Stimulated activated CD4-positive, alpha-beta T cell treated with anti-CD3 and anti-CD28 coated beads, Interleukin-15, amount 100 ng/mL, for 48 hours (primary cell): ENCODE measurements at places on chromosomes 11 and 22.

- no peak for DNase-seq
These were observed 18.9 kb downstream of the ARVCF start for GRCh38 chr22:19997561-19998231.

DNA sequence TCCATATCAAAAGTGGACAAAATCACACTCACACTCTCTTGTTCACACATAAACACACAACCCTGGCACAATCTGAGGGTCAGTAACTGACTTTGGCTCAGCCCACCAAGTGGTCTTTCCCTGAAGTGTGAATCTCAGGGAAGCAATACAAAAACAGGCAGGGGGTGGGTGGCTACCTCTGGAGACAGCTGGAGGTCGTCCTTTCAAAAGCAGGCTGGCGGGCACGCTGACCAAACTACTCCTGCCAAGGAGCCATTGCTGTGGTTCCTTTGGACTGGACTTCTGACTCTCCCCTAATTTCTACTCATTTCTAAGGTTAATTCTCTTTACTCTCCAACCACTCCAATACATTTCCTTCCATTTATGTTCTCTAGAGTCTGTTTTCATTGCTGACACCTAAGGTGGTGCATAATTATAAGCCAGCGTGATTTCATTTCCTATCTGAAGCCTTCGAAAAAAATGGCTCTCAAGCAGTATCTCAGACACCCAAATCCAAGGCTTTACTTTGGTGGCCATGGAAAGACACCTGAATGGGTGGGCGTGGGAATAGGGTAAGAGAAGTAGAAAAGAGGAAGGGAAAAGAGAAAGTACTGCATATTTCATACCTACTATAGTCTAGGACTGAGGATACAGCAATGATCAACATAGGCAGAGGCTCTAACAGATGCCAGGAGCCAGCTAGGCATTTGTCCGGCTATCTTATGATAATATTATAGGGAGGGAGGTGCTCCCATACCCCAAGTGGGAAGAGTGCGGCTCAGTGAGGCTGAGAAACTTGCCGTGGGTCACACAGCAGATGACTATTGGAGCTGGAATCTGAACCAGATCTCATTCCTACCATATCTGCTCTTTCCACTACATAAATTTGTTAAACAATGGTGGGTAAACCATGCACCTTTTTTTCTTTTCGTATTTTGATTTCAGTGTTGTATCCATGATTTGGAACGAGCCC, 22.0 kb downstream of the FZD4 start:
- DNase-seq = no peak

DNA sequence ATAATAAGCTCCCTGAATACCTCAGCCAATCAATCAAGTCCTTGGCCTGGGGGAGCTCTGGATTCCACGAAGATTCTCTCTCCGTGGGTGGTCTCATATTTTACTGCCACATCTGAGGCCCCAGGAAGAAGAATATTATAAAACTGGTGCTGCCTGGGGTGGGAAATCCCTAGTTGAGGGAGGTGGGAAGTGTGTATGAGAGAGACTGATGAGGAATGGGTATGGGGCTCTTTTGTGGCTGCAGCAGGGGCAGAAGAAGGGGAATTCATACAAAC, 71.5 kb downstream of the SYN3 start:
- DNase-seq = no peak

GRCh38 chr11:37858398-37858797, 1260.4 kb upstream of the RAG2 start:
- no peak for DNase-seq

DNA sequence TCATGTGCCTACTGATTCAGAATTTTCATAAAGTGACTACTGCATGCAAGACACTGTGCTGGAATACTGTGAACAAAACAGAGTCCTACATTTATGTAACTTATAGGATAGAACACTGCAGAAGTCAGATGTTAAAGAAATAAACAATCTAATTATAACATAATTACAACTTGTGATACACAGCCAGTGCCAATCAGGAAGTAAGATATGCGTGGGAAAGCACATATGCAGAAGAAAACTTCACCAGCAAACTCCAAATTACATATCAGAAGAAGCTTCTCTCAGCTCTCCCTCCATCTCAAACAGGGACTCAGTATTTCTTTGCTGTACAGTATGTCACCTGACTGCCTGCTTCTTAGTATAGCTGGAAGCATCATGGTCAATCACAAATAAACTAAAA, 37.4 kb downstream of the PAK1 start:
- no peak for DNase-seq

GRCh38 chr11:44229098-44229497, 80.8 kb downstream of the ALX4 start:
- no peak for DNase-seq
